ENCODE measurements at places on chromosomes 2 and 18.
A peak's percentile ranks its signal among the peaks of the same experiment; 100 is the strongest.

- peak; percentile 66 for DNase-seq
Measured at GRCh38 chr2:11123856-11124759, 31.2 kb upstream of the SLC66A3 start.

DNA sequence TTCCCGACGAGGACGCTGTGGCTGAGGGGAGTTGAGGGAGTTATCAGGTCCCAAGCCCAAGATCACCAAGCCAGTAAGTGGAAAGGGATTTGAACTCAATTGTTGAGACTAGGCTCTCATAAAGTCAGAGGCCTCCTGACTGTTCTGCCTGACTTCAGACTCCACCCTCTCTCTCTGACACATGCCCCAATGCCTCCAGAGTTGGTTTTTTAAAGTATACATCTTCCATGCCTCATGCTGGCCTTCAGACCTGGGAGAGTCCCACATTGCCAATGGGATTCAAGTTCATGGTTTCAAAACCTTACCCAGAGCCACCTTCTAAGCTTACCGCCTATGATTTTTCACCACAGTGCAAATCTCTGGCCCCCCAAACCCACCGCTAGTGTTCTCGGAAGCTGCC is 100.8 kb downstream of the RTN4 start:
- DNase-seq = no peak

GRCh38 chr2:112048887-112049286 is 6.2 kb upstream of the TMEM87B start:
- DNase-seq = no peak

- no peak for DNase-seq
Measured at GRCh38 chr2:134124047-134124753, 129.7 kb upstream of the MGAT5 start.

- no peak for DNase-seq
Measured at GRCh38 chr18:12597760-12598159, 60.1 kb downstream of the SPIRE1 start.

- no peak for DNase-seq
Measured at GRCh38 chr2:188596054-188596453, 304.4 kb downstream of the GULP1 start.

- DNase-seq = peak; percentile 25
Measured at GRCh38 chr2:186771395-186771794, 77.5 kb downstream of the FAM171B start.

GRCh38 chr2:134642938-134643337 is 75.9 kb downstream of the TMEM163 start:
- DNase-seq = no peak

DNA sequence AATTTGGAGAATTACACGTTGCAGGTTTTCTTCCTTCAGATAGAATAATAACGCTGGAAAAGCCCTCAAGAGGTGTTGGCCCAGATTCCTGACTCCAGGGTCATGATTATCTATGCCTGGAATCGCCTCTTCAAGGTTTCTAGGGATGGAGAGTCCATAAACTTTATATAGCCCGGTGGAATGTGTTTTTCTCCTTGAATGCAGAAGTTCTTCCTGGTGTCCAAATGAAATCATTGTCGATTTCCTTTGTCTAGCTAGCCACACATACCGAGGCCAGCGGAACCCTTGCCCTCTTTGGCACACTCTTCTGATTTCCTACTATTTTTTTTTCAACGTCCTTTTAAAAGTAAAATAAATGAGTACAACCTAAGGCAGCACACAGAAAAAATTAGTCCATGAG is 117.8 kb downstream of the PID1 start:
- no peak for DNase-seq

DNA sequence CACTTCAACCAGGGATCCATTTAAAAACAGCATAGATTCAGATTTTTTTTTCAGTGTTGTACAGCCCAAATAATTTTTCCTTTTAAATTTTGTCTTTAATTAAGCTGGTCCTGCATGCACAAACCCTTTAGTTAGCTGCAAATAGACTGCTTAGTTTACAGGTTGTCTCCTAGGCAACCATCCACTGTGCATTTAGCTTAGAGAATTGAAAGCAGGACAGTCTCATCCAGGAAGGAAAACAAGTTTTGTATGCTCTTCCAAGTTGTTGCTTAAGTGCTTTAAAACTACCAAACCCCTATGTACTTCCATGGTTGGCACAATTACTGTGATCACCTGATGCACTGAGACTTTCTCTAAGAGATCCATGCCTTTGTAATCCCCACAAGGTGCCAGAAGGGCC is at the start of gene MAP3K19:
MAP3K19 (minus strand) TSS at position 148 of the 400 bp plus-strand sequence. CDS start 22,800 bp downstream, outside the sequence.
- DNase-seq = no peak

DNA sequence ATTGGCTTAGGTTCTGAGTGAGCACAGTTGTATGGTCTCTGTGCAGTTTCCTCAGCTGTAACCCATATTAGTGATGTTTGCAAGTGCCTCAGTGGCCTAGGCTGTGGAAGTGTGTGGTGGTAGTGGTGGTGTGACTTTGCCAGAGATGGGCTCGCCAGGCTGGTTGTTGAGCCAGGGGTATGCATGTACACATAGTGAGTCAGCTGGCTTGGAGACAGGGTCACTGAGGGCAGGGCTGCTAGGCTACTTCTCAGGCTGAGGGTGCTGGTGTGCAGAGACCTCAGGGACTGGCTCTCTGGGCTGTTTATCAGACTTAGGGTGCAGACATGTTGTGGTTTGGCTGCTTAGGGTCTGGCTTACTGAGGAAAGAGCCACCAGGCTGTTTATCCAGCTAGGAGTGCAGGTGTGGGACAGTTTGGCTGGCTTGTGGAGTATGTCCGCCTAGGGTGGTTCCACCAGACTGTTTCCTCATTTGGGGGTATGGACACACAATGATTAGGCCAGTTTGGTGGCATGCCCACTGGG is 15.0 kb downstream of the APLF start:
- no peak for DNase-seq

DNA sequence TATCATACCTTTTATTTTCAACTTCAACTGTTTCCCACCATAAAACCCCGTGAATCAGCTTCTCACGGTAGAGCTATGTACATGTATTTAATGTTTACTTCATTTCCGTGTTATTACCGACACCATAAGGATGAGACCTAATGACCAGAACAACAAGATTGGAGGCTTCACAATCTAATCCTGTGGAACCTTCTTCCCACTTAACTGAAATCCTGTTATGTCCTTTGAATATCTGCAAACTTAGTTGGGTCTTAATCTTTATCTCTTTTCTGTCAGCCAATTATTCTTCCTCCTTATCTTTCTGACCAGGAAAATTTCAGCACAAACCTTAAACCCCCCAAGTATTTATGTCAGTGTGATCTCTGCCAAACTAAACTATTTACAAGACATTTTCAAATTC is 214.4 kb downstream of the TMX3 start:
- DNase-seq = no peak

DNA sequence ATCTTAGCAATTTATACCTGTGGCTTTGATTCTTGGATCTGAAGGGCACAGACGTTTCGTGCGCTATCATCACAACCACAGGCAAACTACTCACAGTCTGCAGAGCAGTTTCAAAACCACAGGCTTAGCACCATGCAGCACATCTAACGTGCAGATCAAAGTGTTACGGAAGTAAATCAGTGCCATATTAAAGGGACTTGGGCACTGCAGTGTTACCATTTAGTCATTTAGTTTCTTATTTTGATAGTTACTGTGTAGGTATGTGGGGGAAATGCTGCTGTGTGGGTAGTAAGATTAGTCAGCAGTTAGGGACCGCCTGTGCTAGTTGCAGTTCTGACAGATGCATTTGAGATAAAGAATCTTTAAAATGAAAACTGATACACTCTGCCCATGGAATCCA is 384.0 kb downstream of the NBAS start:
- DNase-seq = no peak

- no peak for DNase-seq
Measured at GRCh38 chr18:42414756-42415454, 459.9 kb downstream of the PIK3C3 start.

DNA sequence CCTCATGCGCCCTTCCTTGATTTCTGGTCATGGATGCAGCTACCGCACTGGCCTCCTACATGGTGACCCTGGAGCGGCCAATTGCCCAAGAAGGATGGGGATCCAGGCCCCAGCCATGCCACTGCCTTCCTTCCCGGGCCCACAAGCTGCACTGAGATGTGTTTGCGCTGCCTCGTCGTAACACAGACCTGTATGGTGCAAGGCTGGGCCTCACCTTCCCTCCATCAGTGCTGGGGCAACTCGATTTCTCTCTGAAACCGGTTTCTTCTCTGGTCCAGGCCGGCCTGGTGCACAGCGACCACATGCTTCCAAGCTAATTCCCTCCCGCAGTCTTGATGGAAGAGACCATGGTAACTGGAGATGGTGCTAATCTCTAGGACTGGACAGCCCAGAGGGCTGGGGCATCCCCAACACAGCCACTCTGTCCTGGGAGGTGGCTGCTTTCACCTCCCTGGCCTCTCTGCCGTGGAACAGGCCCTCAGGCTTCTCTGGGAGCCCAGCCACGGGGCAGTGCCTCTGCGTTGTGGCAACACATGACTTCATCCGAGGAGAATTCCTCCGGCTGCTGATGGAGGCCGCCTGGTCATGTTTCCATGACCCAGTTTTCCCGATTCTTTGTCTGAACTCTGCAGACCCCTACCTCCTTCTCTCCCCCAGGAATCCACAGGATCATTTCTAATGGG is 184.2 kb downstream of the GLI2 start:
- DNase-seq = no peak

GRCh38 chr2:430291-431040 is 142.6 kb upstream of the ALKAL2 start:
- DNase-seq = no peak

DNA sequence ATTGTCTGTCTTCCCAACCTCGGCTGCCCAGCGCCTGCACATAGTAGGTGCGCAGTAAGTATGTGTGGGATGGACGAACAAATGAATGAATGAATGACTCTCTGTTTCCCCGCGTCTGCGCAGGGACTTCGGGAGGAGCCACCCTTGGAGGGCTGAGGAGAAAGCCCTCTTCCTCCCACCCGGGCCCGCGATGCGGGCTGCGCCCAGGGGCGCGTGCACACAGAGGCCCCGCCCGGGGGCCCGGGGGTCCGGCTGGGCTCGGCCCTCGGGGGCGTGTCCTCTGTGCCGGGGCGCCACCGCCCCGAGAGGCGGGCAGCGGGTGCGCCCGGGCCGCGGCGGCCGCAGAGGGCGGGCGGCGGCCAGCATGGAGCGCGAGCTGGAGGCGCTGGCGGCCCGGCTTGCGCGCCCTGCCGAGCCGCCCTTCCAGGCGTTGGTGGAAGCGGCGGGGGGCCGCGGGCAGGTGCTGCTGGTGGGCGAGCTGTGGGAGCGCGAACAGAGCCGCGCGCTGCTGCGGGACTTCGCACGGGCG is at the start of gene C2orf72:
C2orf72 (plus strand) TSS at position 322 of the 529 bp plus-strand sequence; CDS start at position 365, 43 bp downstream.
- no peak for DNase-seq

DNA sequence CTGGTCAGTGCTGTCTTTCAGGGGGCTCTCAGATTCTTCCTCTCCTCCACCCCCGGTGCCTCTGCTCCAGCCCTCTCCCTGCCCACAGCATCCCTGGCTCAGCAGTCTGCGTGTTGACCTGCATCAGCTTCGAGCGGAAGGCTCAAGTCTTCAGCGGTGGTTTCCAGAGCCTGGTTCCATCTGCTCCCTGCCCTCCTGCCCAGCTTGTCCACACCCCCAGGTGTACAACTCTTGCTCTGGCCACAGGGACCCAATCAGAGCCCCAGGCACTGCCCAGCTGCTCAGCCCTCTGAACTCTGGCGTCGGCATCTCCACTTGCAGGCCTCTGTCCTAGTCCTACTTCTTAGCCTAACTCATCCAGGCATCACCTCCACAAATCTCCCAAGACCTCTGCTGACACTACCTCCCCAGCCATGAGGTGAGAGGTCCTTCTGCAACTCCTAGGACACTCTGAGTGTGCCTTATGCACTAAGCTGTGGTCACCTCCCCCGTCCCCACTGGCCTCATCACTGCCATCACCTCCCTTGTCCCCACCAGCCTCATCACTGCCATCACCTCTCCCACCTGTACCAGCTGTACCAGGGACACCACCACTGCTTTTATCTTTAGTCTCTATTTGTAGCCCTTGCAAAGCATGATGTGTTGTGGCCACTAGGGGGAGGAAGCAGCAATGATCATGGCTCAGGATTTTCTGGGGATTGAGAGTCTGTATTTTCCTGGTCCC is 60.9 kb downstream of the EDAR start:
- peak; percentile 49 for DNase-seq

- DNase-seq = peak; percentile 54
Measured at GRCh38 chr2:112031473-112032223, 23.4 kb upstream of the TMEM87B start.

DNA sequence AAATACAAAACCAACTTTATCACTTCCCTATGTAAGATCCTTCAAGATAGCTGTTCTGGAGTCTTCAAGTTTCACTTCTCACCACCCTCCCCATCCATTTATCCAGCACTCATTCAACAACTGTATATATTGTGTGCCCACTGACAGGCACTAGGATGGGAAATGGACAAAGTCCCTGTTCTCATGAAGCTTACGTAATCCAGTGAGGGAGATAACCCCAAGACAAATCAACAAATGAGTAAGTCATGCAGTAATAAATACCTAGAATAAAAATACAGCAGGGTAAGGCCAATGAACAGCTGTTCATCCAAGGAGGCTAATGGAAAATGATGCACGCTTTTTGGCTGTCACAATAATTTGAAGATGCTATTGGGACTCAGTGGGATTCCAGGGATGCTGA is 133.8 kb downstream of the MEMO1 start:
- DNase-seq = no peak

GRCh38 chr2:69594341-69594740 is 49.2 kb downstream of the AAK1 start:
- DNase-seq = no peak

Measured in NT2/D1 (cell line).